ENCODE measurements at places on chromosomes 1 and 21.

DNA sequence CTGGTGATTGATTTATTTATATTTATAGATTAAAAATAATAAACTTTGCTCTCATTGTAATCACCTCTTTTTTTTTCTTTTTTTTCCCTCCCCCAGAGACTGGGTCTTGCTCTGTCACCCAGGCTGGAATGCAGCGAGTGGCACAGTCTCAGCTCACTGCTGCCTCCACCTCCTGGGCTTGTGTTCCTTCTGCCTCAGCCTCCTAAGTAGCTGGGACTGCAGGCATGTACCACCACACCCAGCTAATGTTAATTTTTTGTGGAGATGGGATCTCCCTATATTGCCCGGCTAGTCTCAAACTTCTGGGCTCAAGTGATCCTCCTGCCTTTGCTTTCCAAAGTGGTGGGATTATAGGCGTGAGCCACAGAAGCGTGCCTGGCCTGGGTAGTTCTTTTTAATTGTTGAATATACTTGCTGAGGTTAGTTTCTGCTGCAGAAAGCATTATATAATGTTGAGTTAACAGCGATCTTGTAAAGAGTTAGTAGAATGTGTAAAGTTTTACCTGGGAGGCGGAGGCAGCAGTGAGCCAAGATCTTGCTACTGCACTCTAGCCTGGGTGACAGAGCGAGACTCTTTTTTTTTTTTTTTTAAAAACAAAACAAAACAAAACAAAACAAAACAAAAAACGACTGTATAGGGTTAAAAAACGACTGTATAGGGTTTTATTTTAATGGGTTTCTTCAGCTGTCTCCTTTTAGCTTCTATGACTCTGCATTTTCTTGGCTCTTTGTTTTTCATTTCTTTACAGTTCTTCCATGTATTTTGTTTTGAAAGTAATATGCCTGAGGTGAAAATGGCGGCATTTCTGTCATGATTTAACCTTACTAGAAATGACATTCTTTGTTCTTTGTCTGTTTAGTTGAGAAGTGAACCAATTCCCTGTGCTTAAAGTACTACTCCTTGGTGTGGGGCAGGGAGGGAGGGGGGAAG lies 82.7 kb downstream of the CAMTA1 start:
- no peak for DNase-seq

DNA sequence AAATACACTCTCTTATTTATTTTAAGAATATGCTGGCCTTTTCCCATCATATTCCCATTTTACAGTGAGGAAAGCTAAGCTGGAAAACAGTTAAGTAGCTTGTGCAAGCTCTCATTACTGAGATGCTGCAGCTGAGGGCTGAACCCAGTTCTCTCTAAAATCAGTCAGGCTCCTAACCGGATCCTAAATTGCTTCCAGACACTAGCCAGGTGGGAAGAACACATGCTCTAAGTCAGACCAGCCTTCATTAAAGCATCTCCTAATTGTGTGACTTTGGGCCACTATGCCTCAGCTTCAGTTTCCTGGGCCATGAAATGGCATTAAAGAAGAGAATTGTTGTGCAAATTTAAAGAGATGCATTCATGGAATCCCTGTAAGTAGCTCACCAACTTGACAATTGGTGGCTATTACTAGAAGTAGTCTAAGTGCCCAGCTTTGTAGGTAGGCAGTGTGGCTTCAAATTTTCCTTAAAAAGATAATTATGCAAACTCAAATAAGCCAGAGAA lies 228.4 kb downstream of the DAB1 start:
- DNase-seq, result no peak

GRCh38 chr1:90720145-90720636 lies 3.1 kb upstream of the BARHL2 start:
- no peak for DNase-seq

DNA sequence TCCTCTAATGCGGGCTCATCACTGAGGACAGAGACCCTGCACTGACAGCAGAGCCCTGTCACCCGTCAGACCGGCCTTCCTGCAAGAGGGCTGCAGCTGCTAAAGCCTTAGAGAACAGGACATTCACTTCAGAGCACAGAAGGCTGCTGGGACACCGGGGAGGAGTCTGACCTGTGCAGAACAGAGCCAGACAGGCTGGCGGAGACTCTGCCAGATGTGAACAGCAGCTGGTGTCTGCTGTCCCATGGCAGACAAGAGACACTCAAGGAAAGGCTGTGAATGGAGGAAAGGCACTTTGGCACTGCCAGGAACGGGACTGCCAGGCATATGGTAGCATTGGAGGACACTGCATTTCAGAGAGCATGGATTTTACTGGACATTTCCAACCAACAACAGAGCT lies 21.4 kb downstream of the MRAP start:
- DNase-seq, result no peak

DNA sequence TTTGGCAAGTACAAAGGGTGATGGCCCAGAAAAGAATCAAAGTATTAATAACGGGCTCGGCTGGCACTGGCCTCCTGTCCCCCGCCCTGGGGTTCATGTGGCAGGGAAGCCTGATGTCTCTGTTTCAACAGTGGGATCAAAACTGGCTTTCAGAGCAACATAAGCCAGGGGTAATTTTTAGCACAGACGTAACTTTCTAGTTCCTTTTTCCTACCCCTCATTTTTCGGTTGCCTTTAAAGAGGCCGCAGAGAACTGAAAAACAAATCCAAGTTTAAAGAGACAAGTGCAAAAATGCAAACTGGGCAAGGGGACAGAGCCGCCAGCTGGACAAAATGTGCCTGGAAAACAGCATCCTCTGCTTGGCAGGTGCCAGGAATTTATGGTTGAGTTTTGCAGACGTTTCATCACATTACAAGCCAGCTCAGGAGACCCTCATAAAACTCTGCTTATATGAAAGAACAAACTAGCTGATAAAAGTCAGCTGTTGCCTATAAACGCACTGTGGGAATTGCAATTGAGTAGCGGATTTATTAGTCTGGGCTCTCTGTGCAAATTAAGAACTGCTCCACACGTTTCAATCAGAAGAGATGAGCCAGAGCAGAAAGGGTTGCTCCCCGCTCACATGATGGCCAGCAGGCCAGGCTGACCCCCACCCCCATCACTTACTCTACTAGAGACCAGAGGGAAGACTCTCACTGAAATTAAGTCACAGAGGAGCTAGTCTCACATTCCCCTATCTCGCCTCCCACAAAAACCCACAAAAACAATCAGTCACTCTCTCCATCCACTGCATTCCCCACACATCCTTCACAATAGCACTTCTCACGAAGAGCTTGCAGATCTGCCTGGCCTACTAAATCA lies 15.8 kb upstream of the CDCA8 start:
- no peak for DNase-seq

GRCh38 chr1:228837817-228838716 lies 102.8 kb downstream of the RHOU start:
- no peak for DNase-seq

DNA sequence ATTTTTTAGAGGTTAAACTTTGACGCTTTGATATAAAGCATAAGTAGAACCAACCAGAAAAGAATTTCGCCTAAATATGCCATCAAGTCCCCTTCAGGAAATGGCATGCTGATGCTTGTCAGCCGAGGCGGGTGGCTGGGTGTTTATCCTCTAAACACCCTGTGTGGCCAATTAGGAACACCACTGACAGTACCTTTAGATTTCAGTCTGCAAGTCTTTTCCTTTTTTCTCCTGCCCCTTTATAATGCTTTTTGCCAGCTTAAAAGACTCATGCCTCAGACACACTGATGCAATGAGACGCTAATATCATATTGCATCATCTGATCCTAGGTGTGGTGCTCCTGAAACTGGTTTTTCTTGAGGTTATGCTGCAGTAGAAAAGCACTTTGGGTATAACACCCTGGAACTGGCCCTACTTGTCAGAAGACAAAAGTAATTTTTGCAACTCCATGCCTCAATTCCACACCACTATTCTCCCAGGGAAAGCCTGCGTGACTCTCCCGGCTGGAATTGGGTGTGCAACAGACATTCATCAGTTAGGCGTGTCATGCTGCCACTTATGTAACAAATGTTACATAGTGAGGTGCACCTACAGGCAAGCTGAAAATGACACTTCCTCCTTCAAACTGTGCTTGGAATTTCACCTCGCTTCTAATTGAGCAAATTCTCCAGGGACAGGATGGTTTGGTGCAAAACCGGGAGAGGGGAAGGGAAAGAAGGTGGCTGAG lies 2.0 kb upstream of the RCC2 start:
- no peak for DNase-seq

GRCh38 chr1:54314696-54315095 lies 91.5 kb downstream of the SSBP3 start:
- no peak for DNase-seq

- no peak for DNase-seq
Measured at GRCh38 chr1:73662526-73662925, 535.5 kb downstream of the LRRIQ3 start.

- DNase-seq, result no peak
Measured at GRCh38 chr1:157380523-157380922, 171.8 kb downstream of the FCRL5 start.

GRCh38 chr1:69363236-69363635 lies 204.5 kb upstream of the LRRC7 start:
- no peak for DNase-seq

- no peak for DNase-seq
Measured at GRCh38 chr1:235022981-235023710, 105.5 kb downstream of the TOMM20 start.

GRCh38 chr21:45363921-45364467 lies 41.0 kb upstream of the COL18A1 start:
- DNase-seq, result no peak

DNA sequence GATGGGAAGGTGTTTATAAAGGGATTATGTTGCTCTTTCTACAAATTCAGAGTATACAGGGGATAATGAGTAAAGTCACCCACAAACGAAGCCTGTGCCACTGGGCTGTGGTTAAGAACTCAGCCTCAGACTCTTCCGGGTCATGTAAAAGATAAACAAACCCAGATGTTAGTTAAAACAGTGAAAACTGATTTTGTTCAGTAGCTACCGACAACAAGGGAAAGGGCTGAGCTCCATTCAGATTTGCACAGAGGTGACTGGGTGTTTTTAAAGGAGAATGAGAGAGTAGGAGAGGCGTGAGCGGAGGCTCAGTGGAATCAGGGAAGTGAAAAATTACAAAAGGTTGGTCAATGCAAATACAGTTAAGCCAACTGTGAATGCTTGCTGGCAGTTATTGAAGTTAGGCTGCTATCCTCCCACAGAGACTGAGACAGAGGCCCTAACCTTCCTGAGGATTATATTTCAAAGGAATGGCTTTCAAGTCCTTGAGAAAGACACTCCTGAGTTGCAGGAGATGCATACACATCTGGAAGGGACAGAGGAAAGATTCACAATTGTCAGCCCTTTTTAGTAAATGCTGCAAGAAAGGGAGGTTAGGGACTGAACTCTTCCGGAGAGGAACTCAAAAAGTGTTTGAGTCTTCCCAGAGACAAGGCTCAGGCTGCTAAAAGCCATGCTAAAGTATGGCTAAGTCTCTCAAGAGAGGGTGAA lies 29.9 kb upstream of the SAMD13 start:
- no peak for DNase-seq

DNA sequence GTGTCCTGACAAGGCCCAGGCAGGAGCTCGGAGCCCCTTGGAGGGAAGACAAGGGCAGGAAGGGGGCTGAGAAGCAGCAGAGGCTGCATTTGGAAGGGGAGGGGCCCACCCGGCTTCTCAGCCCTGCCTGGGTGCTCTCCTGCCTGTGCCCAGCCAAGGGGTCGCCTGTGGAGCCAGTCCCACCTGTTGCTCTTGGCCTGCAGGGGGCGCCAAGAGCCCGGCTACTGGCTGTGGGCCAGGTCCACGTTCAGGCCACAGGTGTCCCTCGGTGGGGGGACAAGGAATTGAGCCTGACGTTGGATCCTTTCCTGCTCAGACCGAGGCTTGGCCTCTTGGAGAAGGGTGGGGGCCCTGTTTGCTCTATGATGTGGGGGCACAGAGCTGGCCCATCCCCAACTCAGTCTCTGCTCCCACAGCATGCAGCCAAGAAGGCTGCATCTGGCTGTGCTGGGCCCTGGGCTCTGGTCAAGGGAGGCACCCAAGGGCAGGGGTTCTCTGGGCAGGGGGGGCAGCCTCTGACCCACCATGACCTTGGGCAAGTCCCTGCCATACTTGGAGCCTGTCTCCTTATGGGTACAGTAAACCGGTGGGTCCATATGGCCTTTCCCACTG lies 10.9 kb downstream of the WNT4 start:
- peak; percentile 28 for DNase-seq

DNA sequence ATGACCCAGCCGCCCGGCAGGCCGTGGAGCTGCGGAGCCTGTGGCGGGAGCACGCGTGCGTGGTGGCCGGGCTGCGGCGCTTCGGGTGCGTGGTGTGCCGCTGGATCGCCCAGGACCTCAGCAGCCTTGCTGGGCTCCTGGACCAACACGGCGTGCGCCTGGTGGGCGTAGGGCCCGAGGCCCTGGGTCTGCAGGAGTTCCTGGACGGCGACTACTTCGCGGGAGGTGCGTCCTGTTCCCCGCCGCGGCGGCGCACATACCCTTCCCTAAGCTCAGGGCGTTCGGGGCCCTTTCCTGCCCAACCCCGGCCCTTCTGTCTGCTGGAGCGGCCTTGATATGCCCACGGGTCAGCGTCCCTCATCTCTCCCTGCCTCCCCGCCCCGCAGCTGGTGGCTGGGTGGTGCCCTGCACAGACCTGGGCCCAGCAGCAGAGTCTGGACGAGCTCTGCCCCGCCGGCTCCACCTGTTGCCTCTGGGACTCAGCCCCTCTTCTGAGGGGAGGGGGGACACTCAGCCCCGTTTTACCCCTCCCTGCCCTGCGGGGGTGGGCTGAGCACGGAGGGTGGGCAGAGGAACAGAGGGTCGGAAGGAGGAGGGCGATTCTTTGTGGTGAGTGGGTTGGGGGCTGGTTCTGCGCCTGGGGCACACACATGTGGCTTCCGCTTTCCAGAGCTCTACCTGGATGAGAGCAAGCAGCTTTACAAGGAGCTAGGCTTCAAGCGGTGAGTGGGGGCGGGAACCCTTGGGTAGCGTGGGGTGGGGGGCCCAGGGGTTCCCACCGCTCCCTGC lies 688 bp downstream of the PRXL2B start:
- DNase-seq, result no peak

GRCh38 chr1:99754055-99754626 lies 12.3 kb downstream of the FRRS1 start:
- no peak for DNase-seq

DNA sequence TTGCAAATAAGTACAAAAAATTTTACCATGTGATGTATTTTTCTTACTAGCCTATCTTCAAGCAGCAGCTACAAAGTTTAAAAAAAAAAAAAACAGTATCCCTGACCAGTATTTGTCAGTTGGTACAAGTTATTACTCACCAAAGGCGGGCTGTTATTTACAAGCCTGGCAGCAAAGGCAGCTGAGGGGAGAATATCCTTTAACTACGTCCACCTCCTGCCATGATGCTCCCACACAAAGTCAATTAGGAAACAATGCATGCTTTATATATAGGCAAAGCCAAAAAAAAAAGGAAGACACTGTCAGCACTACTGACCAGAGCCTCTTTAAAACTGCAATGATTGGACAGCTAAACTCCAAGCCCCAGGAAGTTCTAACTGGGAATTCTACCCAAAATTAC lies 13.7 kb downstream of the PSMA5 start:
- no peak for DNase-seq

GRCh38 chr1:232579466-232579865 lies 50.5 kb downstream of the SIPA1L2 start:
- no peak for DNase-seq

DNA sequence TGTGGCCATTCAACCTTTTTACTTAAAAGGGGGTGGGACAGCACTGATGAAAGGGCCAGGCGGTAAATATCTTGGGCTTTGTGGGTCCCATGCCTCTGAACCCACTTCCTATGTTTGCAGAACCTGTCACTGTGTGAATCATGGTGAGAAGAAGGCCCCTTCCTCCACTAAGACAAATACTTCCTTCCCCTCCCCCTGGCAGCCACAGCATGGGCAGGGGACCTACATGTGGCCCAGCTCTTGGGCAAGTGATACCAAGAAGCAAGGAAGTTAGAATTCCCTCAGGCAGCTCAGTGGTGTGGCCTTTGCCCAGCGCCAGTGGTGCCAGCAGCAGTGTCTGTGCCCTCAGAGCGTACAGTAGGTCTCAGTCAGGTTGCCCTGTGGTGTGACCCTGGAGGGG lies 168.6 kb downstream of the TRIM33 start:
- DNase-seq, result peak; percentile 62
